ENCODE measurements at places on chromosomes 12 and 14. TPM values are rescaled to one million over a fixed set of nuclear protein-coding genes. Genes with fewer than 3 reads are reported as not detected.

Gene RILPL2
- total RNA-seq = 3.3 TPM

Gene PNN
- 96.8 TPM for total RNA-seq

Gene ERBB3
- total RNA-seq = not detected

Gene RD3L
- not detected for total RNA-seq

Gene PTHLH
- total RNA-seq = not detected

Gene CLEC1B
- total RNA-seq = not detected

Gene IAPP
- total RNA-seq = not detected

Gene BDKRB1
- not detected for total RNA-seq

Gene HOXC13
- not detected for total RNA-seq

Gene ANO6
- 1.1 TPM for total RNA-seq

Gene RAB3IP
- total RNA-seq = 22.2 TPM

- DNase-seq = no peak
- no peaks in the 10 kb centered on the region for H3K36me3 ChIP-seq
- H3K4me1 ChIP-seq = no peaks in the 10 kb centered on the region
- no peak overlapping the region for H3K27ac ChIP-seq
- no peak overlapping the region for H3K4me3 ChIP-seq
- no peaks in the 10 kb centered on the region for H3K27me3 ChIP-seq
These were observed 57.3 kb downstream of the ARL6IP4 start for GRCh38 chr12:123037791-123038190.

DNA sequence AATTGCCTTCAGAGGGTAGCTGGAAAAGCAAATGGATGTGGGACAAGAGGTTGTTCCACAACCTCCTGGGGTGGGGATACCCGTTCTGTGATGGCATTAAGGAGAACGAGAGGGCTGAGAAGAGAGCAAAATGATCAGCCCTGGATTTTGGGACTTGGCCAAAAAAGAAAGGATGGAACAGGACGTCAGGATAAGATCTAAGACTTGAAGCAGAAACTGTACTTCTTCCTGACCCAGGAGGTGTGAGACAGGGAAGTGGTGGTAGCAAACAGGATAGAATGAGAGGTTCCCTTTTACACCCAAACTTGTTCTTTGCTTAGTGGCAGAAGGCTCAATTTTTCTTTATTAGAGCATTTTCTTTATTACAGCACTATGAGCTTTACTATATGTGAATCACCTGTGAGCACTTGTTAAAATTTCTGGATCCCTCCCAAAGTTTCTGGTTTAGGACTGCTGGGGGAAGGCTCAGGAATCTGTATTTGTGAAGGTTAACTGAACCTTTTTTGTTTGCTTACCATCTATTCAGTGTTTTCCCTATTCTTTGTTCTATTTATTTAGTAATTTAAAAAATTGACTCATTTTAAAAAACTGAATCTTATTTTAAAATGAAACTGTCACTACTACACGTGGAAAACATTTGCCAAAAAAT, 59.2 kb downstream of the ERC1 start:
- H3K4me1 ChIP-seq = no peaks in the 10 kb centered on the region
- no peak overlapping the region for H3K4me3 ChIP-seq
- H3K27me3 ChIP-seq = no peaks in the 10 kb centered on the region

GRCh38 chr12:113136128-113136989, 798 bp upstream of the RASAL1 start:
- H3K27me3 ChIP-seq = no peaks in the 10 kb centered on the region
- H3K36me3 ChIP-seq = no peaks in the 10 kb centered on the region
- H3K4me1 ChIP-seq = peaks cover 38% of the 10 kb centered on the region
- peak; percentile 72 for DNase-seq

GRCh38 chr14:21101802-21102413, 1.0 kb downstream of the TMEM253 start:
- H3K4me3 ChIP-seq = no peak overlapping the region
- H3K27ac ChIP-seq = no peak overlapping the region
- no peaks in the 10 kb centered on the region for H3K36me3 ChIP-seq
- H3K4me1 ChIP-seq = peaks cover 40% of the 10 kb centered on the region

GRCh38 chr12:77377622-77378021, 312.3 kb upstream of the E2F7 start:
- no peaks in the 10 kb centered on the region for H3K36me3 ChIP-seq
- H3K27me3 ChIP-seq = no peaks in the 10 kb centered on the region
- no peak overlapping the region for H3K4me3 ChIP-seq

- H3K27me3 ChIP-seq = no peaks in the 10 kb centered on the region
- no peak overlapping the region for H3K27ac ChIP-seq
- H3K4me1 ChIP-seq = peaks cover 8% of the 10 kb centered on the region
- no peak overlapping the region for H3K4me3 ChIP-seq
- DNase-seq = no peak
These were observed 3.0 kb downstream of the ZNF605 start for GRCh38 chr12:132953163-132953425.

- H3K4me3 ChIP-seq = no peak overlapping the region
- H3K4me1 ChIP-seq = peaks cover 8% of the 10 kb centered on the region
- DNase-seq = no peak
- no peaks in the 10 kb centered on the region for H3K27me3 ChIP-seq
- no peak overlapping the region for H3K27ac ChIP-seq
These were observed 16.3 kb downstream of the CCDC85C start for GRCh38 chr14:99587460-99588278.

DNA sequence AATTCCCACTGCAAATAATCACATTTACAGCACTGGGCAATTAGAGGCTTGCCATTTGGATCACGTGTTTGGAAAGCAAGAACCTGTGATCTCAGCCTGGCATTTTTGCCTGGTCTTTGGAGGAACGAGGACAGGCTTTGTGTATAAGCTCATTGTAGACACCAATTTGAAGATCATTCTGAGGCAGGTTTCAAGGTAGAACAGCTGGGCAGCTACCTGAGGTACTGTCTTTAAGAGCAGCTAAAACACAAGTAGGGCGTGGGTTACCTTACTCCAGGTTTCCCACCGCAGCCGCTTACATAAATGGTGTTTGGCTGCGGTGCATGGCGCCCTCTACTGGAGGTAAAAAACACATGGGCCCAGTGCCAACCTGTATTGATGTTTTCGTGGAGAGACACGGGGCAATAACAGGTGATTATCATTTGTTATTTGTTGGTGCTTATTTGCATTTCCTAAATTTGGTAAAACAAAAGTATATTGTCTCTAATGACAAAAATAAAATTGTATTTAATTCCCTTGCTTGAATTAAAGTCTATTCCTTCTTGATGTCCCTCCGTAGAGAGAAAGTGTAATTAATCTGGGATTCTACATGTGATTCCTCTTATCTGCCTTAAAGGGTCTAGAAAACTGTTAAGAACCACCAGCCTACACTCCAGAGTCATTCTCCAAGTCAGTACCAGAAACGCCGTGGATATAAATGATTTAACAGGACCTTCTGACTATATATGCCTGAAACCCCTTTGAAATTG, 69.7 kb downstream of the SVOP start:
- no peak overlapping the region for H3K27ac ChIP-seq
- H3K36me3 ChIP-seq = no peaks in the 10 kb centered on the region
- no peaks in the 10 kb centered on the region for H3K4me1 ChIP-seq

DNA sequence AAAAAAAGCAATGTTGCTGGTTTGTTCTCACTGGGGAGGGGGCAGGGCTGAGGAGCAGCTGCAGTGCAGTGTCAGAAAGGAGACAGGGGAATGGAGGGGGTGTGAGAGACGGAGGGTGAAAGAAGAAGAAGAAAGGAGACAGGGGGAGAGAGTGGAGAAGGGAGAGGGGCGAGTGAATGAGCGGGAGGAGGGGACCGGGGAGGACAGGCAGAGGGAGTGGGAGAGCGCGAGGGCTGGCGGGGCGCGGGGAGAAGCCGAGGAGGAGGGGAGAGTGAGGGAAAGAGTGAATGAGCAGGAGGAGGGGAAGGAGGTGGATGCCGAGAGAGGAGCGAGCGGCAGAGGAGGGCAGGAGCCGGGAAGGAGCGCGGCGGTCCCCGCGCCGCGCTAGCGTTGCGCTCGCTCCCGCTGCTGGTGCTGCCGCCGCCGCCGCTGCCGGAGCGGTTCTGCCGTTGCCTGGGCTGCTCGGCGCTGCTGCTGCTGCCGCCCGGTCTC, at the start of gene NOVA1:
Gene NOVA1 (minus strand): TSS at position 445 of the 492 bp plus-strand sequence. CDS start 597 bp downstream, outside the sequence.
- DNase-seq = no peak
- H3K4me3 ChIP-seq = no peak within 1 kb of the TSS
- H3K27ac ChIP-seq = no peak within 1 kb of the TSS
- H3K4me1 ChIP-seq = no peaks in the 10 kb centered on the region

- H3K4me1 ChIP-seq = peaks cover 4% of the 10 kb centered on the region
- H3K36me3 ChIP-seq = no peaks in the 10 kb centered on the region
- no peak overlapping the region for H3K27ac ChIP-seq
- H3K4me3 ChIP-seq = no peak overlapping the region
- DNase-seq = peak; percentile 47
These were observed 179.0 kb downstream of the LRFN5 start for GRCh38 chr14:41785696-41786095.

DNA sequence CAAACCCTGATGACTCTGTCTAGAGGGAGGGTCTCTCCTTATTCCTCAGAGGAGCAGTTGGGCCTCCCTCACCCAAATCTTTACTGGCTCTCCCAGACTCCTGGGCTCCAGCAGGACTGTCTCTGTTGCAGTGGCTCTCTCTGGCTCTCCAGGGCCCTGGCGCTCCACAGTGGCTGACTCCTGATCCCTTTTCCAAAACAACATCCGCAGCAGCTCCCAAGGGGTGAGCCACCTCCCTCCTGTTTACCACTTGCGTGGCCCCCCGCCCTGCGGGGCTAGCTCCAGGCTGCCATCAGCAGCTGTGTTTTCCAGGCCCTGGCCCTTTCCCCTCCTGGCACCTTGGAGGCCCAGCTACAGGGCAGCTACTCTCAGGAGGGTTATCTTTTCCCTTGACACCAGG, 123.5 kb downstream of the CALM1 start:
- H3K4me3 ChIP-seq = no peak overlapping the region
- H3K4me1 ChIP-seq = no peaks in the 10 kb centered on the region
- DNase-seq = no peak
- no peak overlapping the region for H3K27ac ChIP-seq

DNA sequence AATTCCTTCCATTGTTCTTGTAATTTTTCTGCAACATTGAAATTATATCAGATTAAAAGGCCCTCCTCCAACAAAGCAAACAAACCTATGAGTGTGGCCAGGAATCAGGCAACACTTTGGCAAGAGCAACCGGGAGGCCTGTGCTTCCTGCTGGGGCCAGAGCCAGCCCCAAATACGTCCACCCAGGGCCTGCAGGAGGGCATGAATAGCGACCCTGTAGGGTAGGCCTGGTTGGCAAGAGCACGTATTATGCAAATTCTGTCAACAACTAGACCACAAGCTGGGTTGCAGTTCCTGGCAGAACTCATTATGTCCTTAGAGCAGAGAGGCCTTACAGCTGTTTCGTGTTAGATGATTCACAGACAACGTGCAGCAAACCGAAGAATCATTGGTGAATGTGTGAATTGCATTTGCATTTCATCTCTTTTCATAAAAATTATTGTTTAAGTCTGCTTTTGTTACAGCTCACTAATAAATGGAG, 26.9 kb upstream of the LGALS3 start:
- H3K36me3 ChIP-seq = no peaks in the 10 kb centered on the region
- no peak overlapping the region for H3K27ac ChIP-seq
- peak; percentile 71 for DNase-seq
- peaks cover 5% of the 10 kb centered on the region for H3K27me3 ChIP-seq

DNA sequence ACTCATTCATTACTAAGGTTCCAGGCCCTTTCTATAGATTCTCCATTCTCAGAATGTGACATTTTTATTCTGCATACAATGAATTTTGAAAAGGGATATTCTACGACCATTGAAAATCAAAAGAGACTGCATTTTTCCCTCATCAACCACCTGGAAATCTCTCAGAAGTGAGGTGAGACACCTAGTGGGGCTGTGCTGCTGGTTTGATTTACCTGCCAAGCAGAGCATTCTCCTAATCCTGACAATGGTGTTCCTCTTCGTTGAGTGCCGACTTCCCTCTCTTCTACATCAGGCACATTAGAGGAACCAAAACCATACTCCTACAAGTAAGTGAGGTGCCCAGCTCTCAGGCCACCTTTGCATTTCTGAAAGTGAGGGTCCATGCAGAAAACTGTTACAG, 14.9 kb downstream of the CKB start:
- no peak for DNase-seq
- H3K36me3 ChIP-seq = peaks cover 36% of the 10 kb centered on the region

- no peak overlapping the region for H3K27ac ChIP-seq
- H3K4me3 ChIP-seq = no peak overlapping the region
- no peaks in the 10 kb centered on the region for H3K27me3 ChIP-seq
These were observed 27.7 kb downstream of the MAX start for GRCh38 chr14:65074449-65075150.

DNA sequence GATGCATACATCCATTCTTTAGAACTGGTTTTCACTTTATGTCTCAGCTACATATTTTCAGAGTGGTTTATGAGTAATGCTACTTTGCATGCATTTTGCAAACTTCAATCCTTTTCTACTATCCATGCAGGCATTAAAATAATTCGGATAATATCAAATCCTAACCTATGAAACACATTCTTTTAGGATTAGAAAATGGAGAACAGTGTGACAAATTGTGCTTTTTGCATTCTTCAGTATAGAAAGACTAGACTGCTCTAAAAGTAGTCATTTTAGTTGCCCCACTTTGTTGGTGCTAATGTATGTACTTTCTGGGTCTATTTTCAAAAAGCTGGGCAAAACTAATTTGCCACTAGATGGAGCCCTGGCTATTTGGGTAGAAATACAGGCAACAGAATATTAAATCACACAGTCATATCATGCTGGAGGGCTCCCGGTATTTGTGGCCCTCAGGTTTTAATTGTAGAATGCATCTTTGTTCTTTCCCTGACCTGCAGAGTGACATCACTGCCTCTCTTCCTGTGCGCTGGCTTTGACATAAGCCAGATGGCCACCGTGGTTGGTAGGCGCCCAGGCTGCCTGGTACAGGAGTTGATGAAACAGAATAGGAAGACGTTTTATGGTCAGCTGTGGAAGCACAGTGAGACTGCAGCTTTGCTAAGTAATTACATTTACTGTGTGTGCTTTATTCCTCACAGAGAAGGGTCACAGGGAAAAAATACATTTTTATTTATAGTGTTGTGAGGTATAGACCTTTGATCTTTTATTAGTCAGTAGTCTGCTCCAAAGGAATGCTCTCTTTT, 28.1 kb downstream of the MSRB3 start:
- DNase-seq = peak; percentile 76
- no peaks in the 10 kb centered on the region for H3K36me3 ChIP-seq
- H3K27ac ChIP-seq = no peak overlapping the region
- H3K27me3 ChIP-seq = no peaks in the 10 kb centered on the region

DNA sequence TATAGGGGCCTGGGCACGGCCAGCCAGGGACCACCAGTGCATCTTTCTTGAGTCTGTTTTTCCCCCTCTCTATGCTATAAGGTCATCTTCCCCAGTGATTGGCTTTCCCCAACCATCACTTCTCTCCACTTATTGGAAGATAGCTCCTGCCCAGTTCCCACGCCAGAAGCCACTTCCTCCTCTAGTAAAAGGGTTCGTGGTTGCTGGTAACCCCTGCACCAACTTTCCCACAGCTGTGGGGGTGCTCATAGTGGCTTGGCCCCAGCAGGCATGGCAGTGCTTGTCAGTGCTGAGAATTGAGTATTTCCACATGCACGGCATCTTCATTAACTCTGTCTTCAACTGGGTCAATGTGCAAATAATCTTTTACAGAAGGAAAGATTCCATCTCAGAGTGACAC, 215.4 kb downstream of the FOXN3 start:
- no peaks in the 10 kb centered on the region for H3K4me1 ChIP-seq
- DNase-seq = no peak
- H3K36me3 ChIP-seq = no peaks in the 10 kb centered on the region
- H3K27me3 ChIP-seq = no peaks in the 10 kb centered on the region
- no peak overlapping the region for H3K4me3 ChIP-seq
- no peak overlapping the region for H3K27ac ChIP-seq
